ENCODE measurements at places on chromosomes 5 and 9.

DNA sequence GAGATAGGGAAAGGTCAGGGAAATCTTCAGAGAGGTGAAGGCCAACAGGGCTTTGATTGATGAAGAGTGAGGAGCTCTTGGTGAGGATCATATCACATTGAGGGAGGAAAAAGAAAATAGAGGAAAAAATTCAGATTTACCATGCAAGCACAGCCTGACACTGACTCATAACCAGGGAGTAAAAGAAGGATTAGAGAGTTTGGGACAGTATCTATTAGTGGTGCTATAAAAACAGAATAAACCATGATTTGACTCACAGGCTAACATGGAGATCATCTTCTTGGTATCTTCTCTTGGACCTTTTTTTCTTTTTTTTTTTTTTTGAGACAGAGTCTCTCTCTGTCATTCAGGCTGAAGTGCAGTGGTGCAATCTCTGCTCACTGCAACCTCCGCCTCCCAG is 44.4 kb downstream of the MUSK start:
- no peaks in the 10 kb centered on the region for H3K36me3 ChIP-seq
- no peaks in the 10 kb centered on the region for H3K27me3 ChIP-seq
- no peak overlapping the region for H3K27ac ChIP-seq
- H3K4me1 ChIP-seq, result no peaks in the 10 kb centered on the region
- DNase-seq, result no peak
- H3K4me3 ChIP-seq, result no peak overlapping the region

- peaks cover 2% of the 10 kb centered on the region for H3K36me3 ChIP-seq
- H3K27me3 ChIP-seq, result no peaks in the 10 kb centered on the region
- H3K4me3 ChIP-seq, result no peak overlapping the region
- H3K27ac ChIP-seq, result no peak overlapping the region
- H3K4me1 ChIP-seq, result peaks cover 25% of the 10 kb centered on the region
Measured at GRCh38 chr5:57207007-57207653, 33.3 kb downstream of the GPBP1 start.

DNA sequence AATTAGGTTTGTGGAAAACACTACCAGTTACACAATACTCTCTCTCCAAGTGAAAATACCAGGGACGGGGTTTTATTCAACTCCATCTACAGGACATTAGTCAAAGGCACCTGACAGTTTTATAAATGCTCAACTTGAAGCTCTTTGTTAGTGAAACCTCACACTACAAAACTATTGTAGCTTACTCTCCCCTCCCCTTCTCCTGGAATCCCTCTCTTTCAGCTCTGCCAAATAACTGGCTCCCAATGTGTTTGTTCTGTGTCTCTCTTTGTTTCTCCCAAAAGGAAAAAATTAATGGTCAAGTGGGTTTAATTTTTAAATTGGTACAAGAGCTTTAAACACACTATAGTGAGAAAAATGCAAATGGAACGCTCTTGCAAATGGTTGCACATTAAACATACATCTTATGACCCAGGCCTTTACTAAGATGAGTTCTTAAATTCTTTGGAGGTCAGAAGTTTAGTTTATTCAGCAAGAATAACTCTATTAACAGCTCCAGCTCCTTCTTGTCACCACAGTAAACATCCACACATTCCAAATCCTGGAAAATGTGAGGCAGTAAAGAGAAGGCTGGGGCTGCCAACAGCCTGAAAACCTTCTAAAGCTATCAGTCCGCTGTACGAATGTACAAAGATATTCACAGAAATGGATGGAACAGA is 48.4 kb downstream of the ZNF608 start:
- H3K4me3 ChIP-seq, result no peak overlapping the region
- H3K36me3 ChIP-seq, result no peaks in the 10 kb centered on the region
- no peak for DNase-seq
- no peaks in the 10 kb centered on the region for H3K4me1 ChIP-seq
- no peak overlapping the region for H3K27ac ChIP-seq

DNA sequence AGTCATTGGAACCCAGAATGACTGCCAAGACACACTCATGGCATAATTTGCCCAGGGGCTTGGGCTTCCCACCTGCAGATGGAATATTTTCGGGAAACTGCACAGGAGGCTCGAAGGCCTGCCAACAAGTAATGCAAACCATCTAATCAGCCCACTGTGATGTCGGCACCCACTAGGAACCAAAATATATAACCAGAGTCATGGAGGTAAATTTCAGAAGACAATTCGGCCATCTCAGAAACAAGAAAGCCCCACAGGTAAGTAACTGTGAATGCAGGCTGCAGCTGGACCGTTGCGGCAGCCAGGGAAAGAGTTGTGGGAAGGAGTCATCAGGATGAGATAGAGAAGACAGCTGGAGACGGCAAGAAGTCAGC is 264.4 kb downstream of the SYK start:
- no peaks in the 10 kb centered on the region for H3K27me3 ChIP-seq
- no peaks in the 10 kb centered on the region for H3K36me3 ChIP-seq
- H3K27ac ChIP-seq, result no peak overlapping the region
- H3K4me1 ChIP-seq, result peaks cover 3% of the 10 kb centered on the region
- no peak overlapping the region for H3K4me3 ChIP-seq

DNA sequence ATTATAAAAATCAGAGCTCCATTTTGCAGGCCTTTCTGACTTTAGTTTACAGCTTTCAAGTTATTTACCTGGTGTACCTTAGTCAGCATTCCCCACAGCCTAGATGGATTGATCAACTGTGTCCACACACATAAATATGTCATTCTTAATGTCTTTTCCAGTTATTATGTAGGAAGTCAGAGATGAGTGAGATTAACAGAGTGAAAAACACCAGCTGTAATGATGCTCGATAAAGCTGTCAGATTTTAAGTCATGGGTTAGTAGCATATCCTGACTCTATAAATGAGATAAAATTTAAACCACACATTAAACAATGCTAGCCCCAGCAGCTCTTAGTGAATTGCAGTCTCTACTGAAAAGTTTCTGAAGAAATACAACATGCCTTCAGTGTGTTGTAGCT is 48.9 kb downstream of the NUDT12 start:
- no peak overlapping the region for H3K27ac ChIP-seq
- no peak overlapping the region for H3K4me3 ChIP-seq
- no peaks in the 10 kb centered on the region for H3K27me3 ChIP-seq
- no peaks in the 10 kb centered on the region for H3K36me3 ChIP-seq

DNA sequence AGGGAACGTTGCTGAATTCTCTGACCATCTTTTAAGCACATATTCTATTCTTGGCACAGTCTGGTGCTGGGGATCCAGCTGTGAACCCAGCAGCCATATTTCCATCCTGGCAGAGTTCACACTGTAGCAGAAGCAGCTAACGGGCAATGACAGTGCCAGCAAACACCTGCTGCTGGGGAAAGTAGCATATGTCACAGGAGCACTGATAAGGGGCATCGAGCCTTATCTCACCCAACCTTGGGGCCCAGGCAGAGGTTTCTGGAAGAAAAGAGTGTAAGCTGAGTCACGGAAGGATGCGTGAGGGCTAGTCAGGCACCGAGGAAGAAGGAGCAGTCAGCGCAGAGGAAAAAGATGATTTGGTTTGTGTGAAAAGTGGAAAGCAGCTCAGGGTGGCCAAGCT is 1.1 kb downstream of the NDOR1 start:
- no peaks in the 10 kb centered on the region for H3K36me3 ChIP-seq
- peaks cover 32% of the 10 kb centered on the region for H3K4me1 ChIP-seq
- H3K4me3 ChIP-seq, result no peak overlapping the region
- DNase-seq, result no peak

DNA sequence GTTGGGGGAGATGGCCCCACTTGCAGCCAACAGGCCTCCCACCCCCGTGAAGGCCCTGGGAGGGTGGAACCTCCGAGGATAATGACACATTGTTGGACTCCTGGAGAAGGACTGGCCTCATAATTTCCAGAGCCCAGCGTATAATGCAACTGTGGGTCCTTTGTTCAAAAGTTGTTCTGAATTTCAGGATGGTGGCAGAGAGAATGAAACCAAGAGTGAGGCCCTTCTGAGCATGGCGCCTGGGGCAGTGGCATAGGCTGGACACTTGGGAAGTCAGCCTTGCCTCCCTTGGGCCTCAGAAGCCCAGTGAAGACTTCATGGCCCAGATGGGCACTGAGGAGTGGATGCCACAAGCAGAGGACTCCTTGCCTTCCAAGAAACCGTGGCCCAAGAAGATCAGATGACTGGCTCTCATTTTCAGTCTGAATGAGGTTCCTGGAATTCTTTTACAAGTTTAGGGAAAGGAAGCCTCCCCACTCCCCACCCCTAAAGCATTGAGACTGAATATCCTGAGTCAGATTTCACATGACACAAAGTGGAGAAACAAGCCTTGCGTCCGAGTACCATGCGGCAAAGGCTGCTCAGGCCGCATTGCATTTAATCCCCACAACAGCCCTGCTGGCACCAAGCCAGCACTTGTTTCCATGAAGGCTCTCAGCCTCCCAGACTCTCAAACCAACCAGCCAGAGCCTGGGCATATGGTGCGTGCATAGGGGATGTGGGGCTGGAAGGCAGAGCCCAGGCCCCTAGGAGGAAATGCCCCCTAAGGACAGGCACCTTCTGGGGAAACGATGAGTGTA is 96.7 kb upstream of the SMIM23 start:
- H3K4me3 ChIP-seq, result no peak overlapping the region
- H3K27ac ChIP-seq, result no peak overlapping the region
- no peaks in the 10 kb centered on the region for H3K36me3 ChIP-seq
- no peaks in the 10 kb centered on the region for H3K4me1 ChIP-seq

- DNase-seq, result no peak
- peaks cover 15% of the 10 kb centered on the region for H3K4me1 ChIP-seq
- peak overlapping the region; percentile 57 for H3K27ac ChIP-seq
- H3K36me3 ChIP-seq, result no peaks in the 10 kb centered on the region
- no peak overlapping the region for H3K4me3 ChIP-seq
Measured at GRCh38 chr9:27377147-27377807, 80.3 kb upstream of the EQTN start.
